Endothelial cell of umbilical vein (primary cell): ENCODE measurements at places on chromosomes 4 and X.

DNA sequence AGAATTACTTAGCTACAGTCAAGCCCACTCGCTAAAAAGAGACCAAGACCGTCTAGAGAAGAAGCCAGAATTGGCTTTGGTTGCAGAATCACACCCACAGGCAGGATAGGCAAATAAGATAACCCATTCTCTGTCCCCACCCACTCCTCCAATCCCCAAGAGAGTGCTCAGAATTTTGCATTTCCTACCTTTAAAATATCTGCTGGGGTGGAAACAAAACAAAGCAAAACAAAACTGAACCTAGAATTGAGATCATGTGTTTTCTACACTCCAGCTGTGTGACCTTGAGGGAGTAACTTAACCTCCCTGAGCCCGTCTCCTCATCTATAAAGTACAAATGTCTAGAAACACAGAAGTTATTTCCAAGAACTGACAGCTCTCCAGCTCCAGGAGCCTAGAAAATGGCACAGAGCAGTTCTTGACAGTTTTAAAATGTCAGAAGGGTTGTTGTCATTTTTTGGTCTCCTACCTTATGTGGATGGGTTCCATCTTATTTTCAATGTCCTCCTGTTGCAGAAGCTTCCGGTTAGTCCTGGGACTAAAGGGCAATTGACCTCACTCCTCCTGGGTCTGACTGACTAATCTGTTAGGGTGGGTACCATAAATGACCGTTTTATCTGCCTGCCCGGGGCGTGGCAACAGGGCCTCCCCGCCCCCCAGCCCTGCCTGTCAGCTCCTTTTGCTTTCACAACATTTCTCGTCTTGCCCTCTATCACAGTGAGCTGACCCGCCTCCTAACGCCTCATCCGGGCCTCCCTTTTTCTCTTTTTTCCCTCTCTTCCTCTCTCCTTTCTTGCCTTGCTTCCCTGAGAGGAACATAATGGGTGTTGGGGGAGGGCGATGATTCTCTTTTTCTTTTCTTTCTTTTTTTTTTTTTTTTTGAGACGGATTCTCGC is 114.0 kb downstream of the RBM47 start:
- DNase-seq: no peak

- DNase-seq: no peak
Observed at GRCh38 chr4:35689870-35690269, 554.4 kb downstream of the ARAP2 start.

DNA sequence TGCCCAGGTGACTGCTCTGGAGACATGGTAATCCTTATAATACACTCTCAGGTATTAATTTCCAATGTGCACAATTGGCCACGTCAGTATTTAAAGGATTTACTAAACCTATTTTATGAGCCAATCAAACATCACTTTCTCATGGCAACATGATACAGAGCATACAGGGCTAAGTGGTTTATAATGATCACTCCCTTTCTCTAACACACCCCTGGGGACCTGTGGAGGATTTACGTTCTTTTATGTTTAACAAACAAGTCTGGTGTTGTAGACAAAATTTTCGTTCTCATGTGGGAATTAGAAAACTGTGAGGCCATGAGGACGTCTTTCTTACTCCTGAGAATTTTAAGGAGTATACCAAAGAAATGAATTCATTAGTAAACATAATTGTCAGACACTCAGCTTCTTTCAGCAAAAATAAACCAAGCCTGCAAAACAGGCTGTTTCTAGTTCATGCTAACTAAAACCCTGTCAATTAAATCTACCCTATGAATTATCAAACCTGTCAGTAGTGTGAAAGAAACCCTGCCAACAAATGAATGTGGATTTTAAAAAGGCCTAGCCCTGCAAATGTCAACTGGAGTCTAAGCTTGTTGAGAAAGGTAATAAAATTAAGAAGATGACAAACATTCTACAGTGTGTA is 155.8 kb downstream of the PDGFC start:
- DNase-seq: no peak

GRCh38 chr4:7697343-7697742 is 242.3 kb downstream of the AFAP1 start:
- no peak for DNase-seq

DNA sequence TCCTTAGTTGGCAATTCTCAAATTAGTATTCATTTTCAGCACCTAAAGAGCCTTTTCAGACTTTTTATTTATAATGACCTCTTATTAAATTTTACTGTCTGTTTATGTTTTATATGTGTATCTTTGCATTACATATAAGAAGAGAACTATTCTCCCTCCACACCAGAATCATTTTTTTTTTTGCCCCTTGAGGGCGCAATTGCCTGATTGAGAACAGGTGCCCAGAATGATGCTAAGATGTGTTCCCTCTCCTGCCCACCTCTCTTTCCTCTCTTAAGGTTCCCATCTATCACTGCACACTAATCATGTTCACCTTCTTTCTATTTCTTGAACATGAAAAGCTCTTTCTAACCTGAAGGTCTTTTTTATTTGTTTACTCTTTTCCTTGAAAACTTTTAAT is 44.2 kb upstream of the ADAM29 start:
- DNase-seq: no peak

- DNase-seq: no peak
Observed at GRCh38 chrX:106247162-106247561, 79.1 kb downstream of the PWWP3B start.
